NCI-H460 (cell line): ENCODE measurements at places on chromosomes 5 and 9. TPM values are rescaled to one million over a fixed set of nuclear protein-coding genes. Genes with fewer than 3 reads are reported as not detected.

- no peak for DNase-seq
These were observed 1154.1 kb upstream of the CDH6 start for GRCh38 chr5:30039379-30039778.

Gene CCDC171
- 1.9 and 2.6 TPM in 2 replicates for total RNA-seq

DNA sequence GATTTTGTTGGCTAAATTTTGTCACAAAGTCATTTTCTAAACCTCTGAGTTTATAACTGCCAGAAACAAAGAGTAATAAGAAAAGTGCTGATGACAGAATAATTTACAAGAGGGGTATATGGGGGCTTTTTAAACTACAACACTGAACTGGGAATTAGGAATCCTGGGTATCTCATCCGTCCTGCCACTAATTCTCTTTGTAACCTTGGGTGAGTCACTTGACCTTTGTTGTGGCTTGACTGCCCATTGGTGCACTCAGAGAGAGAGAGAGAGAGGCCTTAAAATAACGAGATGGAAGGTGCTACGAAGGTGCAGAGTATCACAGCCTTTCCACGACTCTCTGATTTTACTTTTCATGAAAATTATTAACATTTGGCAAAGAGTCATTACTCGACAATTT lies 130.3 kb upstream of the CNTLN start:
- peak; percentile 59 for DNase-seq

GRCh38 chr5:171654881-171655280 lies 130.7 kb upstream of the SMIM23 start:
- DNase-seq: no peak

Gene SMIM15
- 97.0 and 99.2 TPM in 2 replicates for total RNA-seq
